HS-5 (cell line): ENCODE measurements at places on chromosomes 7 and 10.

DNA sequence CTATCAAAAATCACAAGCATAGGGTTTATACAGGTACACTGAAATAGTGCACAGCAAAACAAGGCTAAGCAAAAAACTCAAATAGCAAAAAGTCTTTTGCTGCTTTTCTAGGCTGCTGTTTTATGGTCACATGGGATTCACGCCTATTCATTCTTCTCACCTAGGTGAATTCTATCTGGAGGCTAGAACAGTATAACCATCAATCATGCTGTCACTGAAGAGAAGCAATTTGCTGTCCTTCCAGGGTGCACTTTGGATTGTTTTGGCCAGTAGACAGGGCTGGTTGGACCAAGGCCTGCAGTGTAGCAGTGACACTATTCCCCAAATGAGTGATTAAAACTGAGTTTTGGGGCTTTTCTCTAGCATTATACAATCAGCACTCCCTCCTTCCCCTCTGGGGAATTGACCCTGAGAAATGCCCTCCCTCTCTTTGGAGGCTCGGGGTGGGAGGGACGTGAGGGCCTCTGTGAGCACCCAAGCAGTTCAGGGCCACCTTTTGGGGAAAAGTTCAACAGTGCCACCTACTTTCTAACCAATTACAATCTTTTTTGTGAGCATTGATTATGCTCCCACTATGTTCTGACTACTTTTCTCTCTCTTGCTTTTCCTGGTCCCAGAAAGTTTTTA is 16.2 kb upstream of the SND1 start:
- DNase-seq: no peak

DNA sequence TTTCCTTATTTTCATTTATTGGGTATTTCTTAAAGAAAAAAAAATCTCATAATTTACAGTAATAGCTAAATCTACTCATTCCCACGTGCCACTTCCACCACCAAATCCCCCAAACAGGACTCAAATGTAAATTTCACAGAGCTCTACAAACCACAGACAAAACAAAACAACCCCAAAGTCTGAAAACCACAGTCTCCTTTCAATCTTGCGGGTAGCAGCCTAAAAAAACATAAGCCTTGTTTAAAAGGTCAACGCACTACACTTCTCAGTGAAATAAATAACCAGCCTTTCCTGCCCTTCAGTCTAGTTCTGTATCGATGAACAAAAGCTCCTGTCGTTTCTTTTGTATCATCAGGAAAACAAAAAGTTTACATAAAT is 121.8 kb upstream of the AFAP1L2 start:
- DNase-seq: no peak

GRCh38 chr7:55641811-55642210 is 69.5 kb upstream of the VOPP1 start:
- no peak for DNase-seq

GRCh38 chr7:31076051-31076450 is 23.9 kb downstream of the ADCYAP1R1 start:
- DNase-seq: no peak

DNA sequence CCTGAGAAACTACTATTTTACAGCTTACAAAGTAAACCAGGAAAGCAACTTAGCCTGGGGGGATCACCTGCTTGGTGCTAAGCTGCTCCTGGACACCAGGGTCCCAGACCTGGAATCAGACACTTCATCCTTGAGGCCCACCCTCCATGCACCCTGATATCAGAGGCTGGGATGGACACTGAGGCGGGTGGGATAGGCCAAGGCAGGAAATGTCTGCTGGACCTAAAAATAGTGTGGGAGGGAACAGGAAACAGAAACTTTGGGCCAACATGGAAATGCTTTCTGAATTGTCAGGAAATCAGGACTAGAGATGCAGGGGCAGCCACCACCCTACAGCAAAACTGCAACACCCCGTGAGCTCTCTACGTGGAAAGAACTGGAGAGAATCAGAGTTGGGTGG is 101.5 kb upstream of the PODXL start:
- DNase-seq: no peak

- no peak for DNase-seq
Observed at GRCh38 chr7:140641524-140642195, 1.0 kb upstream of the DENND2A start.

DNA sequence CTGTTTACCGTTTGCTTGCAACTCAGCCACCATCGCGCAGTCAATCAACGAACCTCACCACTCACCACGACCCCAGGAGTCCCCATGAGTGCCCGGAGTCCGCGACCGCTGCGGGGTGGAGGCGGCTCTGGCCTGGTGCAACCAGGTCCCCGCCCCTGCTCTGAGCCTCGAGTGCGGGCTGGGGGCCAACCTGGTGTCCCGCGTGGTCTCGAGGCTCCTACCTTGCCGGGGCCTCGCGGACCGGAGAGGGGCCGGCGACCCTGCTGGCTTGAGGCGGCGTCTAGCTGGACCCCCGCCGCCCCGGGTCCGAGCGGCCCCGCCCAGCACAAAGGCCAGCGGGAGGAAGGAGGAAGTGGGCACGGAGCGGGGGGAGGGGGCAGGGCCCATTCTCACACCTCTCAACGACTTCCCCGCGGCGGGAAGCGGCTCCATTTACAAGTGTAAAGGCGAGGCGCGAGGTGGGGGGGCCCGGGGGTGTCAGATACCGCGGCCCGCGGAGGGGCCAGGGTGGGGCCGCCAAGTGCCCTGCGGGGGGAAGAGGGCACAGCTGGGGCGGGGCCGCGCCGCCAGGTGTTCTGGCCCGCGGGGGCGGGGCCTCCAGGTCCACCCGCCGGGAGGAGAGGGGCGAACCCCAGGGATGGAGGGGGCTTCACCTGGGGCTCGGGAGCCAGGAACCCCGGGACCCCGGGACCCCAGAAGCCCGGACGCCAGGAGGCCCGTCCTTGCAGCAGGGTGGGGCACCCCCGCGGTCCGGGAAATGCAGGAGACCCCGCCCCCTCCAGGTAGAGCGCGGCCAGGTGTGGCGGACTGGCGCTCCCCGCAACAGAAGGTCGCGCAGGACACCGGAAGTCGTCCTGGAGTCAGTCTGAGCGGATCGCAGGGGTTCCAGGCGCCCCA is 8.6 kb downstream of the CTBP2 start:
- no peak for DNase-seq

- DNase-seq: peak; percentile 20
Observed at GRCh38 chr10:89904755-89905154, 203.4 kb downstream of the KIF20B start.

- DNase-seq: no peak
Observed at GRCh38 chr10:119826771-119827170, 45.9 kb downstream of the MCMBP start.

GRCh38 chr7:91330191-91330808 is 66.1 kb downstream of the FZD1 start:
- no peak for DNase-seq

DNA sequence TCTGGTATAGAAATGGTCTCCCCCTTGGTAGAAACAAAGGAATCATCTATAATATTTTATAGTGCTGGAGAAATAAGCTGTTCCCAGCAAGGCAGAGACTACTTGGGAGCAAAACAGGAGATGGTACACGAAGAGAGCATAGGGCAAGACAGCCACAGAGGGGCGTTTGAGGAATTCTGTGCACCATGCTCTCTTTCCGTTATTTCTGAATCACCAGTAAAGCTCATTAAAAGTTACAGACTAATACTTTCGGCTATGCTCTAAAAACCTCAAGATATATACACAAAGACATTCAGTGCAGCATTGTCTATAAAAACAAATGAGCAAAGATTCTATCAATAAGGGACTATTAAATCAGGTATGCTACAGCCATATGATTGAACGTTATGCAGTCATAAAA is 68.5 kb upstream of the FHIP2A start:
- DNase-seq: no peak

GRCh38 chr7:138352570-138353461 is 107.2 kb upstream of the TRIM24 start:
- no peak for DNase-seq

GRCh38 chr7:90532231-90532929 is 62.9 kb downstream of the PTTG1IP2 start:
- DNase-seq: no peak

DNA sequence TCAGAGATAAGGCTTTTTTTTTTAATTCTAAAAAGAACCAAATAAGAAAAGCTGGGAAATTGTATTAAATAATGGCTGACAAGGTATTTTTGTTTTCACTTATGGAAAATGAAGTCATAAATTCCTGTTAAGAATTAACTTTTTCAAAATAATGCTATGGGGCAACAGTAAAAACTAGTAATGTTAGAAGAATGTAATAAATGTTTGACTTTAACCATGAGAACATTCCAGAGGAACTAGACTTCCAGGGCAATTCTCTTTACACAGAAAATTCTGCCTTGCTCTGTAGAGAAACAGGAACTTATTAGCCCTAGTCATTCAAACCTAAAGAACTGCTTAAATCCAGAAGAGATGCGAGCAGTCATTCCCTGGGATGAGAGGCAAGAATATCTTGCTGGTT is 571.1 kb downstream of the IPMK start:
- DNase-seq: peak; percentile 73

GRCh38 chr7:130148561-130148960 is 56.6 kb downstream of the TMEM209 start:
- no peak for DNase-seq

DNA sequence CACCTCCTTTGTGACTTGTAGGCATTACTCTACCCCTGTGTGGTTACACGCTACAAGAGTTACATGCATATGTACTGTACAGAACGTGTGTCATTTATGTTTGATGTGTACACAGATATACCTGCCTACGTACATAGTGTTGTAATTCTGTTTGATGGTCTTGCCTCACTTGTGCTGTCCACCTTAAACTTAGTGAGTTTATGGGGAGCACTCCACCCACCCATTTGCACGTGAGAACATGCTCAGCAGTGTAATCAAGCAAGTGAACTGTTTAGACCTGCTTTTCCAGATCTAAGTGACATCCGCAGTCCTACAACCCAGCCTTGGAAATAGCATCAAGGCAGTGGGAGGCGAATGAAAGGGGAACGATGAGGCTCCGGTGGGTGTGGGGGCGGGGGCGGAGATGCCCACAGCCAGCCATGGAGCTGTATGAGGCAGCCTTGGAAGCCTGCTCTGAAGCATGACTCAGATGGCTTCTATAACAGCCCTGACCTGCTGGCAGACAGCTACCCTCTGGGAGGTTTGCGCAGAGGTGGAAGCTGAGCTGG is 52.1 kb downstream of the SUFU start:
- DNase-seq: no peak

- no peak for DNase-seq
Observed at GRCh38 chr10:80416479-80417098, 8.2 kb downstream of the PRXL2A start.

DNA sequence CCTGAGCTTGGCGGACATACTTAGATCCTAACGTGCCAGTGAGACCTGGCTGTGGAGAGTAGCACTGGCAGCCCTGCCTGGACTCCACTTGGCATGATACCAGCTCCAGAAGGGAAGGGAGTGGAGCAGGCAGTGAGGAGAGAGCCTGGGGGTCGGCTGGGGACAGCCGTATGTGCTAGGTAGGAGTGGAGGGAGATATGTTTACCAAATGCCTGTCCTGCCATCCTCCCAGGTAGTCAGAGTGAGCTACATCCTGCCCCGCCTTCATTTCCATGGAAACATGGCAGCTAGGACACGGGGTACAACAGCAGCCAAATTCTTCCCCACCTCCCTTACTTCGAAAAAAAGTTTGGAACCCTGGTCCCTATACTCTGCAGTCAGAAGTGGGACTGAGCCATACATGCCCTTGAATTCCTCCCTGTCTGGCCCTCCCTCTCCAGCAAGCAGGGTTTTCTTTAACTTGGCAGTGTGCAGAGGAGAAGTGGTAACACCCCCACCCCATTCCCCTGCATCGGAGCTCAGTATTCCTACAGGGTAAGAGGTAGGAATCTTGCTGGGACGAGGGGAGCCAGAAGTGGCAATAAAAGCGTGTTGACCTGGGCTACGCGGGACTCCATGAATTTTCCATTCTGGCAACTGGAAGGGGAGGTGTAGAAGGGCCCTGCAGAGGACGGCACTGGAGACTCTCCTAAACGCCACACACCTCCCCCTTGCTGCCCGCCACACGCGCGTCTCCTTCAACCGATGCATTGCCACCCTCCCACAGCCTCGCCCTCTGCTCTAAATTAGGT is 20.0 kb upstream of the SMO start:
- DNase-seq: no peak

GRCh38 chr10:5811387-5811821 is 1.8 kb downstream of the GDI2 start:
- DNase-seq: no peak
